ENCODE measurements at places on chromosomes 12 and 14.

DNA sequence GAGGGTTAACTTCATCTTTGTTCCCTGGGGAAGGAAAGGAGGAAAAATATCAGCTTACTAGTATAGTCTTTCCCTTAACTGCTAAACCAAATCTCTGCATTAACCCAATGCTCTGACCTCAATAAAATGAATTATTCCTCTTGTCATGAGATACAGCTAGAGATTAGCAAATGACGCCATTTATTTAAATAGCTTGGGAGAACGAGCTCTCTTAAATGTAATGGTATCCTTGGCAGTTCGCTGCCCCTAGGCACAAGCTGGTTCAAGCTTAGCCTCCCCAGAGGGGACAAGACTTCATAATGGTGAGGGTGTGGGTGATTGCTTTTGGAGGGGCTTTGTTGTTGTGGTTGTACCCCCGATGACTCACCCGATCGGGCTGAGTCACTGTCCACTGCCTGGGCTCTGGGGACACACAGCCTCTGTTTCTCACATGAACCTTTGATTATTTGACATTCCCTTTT, 19.6 kb downstream of the FNTB start:
- DNase-seq = no peak

DNA sequence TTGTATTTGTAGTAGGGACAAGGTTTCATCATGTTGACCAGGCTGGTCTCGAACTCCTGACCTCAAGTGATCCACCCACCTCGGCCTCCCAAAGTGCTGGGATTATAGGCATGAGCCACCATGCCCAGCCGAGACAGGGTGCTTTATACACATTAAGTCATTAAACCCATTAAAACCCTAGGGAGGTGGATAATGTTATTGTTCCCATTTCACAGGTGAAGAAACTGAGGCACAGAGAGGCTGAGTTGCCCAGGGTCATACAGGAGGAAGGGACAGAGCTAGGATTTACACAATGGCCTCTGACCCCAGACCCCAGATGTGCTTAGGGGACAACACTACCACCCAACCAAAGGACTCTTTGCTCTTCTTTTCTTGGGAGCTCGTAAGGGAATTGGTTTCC, 51.0 kb upstream of the RIN3 start:
- no peak for DNase-seq

DNA sequence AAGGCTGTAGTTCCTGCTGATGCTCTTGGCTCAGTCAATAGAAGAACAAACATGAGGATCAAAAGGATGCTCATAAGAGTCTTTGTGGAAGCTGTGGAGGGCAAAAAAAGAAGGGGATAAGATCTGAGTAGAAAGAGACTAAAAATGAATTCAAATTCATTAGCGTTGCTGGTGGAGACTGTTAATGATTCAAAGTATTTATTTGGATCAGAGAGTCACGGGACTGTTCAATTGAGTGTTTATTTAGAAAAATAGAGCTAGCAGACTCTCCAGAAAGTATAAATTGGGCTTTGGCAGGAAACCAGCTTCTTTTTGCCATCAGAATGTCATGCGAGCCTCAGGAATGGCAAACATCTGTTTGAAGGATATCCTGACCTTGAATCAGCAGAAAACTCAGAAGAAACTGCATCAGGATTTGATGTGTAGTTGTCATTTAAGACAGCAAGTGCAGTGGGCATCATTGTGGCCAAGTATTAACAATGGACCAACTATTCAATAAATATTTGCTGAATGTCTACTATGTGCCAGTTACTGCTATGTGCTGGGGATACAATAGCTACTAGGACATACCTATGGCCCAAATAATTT, 126.4 kb downstream of the TBC1D30 start:
- DNase-seq = no peak

GRCh38 chr12:51922762-51923505, 15.6 kb downstream of the ACVRL1 start:
- no peak for DNase-seq

- DNase-seq = peak; percentile 77
These were observed at the start of gene LRP1 for GRCh38 chr12:57127726-57128518. Gene LRP1 (plus strand): TSS chr12:57128483. CDS start chr12:57128965, 482 bp downstream.

DNA sequence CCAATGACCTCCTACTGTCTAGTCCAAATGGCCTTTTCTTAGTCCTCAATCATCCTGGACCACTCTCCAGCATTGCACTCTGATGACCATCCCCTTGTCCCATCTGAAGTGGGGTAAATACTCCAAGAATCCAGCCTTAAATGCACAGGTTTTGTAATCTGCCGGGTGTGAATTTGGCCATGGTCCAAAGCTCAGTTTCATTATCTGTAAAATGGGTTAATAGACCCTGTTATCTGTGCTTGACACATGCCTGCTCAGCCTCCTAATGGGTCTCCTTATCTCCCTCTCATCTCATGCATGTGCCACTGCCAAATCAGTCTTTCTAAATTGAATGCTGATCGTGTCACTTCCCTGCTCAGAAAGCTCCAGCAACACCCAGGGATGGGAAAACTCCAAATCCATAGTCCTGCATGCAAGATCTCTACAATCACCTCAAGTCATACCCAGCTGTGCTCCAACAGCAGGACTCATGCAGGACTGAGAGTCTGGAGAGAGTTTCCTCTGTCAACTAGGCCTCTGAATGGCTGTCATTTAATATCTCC, 22.3 kb downstream of the LGR5 start:
- DNase-seq = no peak

DNA sequence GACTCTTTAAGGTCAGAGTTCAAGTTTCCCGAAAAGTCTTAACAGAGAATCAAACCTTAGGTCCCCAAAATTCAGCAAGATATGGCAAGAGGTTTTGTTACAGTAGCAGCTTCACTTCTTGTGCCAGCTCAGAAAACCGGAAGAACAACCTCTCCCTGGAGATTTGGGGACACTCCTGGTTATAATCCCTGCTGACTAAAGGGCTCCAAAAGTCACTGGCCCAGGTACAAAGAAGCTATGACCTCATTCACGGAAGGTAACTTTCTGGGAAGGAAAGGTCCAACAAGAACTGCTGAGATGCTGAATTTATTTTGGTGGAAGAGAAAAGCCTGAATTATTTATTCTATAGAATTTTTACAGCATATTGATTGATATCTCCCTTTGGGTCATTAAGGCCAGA, 55.6 kb upstream of the DIO2 start:
- DNase-seq = no peak

GRCh38 chr14:104894331-104895206, 29.5 kb downstream of the CEP170B start:
- no peak for DNase-seq

DNA sequence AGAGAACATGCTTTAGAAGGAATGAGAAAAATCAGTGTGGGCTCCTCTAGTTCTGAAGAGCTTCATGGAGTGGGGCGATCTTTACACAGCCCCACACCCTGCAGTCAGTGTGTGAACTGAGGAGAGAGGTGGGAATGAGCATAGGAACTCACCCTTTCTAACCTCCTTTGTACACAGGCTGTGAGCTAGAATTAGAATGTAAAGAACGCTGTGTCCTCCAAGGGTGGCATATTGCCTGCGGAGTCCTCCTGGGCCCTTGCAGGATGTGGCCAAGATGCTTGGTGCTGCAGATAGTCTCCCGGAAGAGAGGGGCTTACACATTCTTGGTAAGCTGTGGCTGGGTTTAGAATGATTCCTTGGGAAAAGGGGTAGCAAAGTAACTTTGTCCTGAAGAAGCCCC, 43.9 kb downstream of the NINJ2 start:
- DNase-seq = no peak

- peak; percentile 74 for DNase-seq
These were observed 70.7 kb downstream of the RASSF9 start for GRCh38 chr12:85765453-85765869.

- DNase-seq = no peak
These were observed 93.4 kb downstream of the C12orf75 start for GRCh38 chr12:105423921-105424320.

- no peak for DNase-seq
These were observed 61.4 kb upstream of the CMKLR1 start for GRCh38 chr12:108400481-108400880.

- no peak for DNase-seq
These were observed 1255.4 kb downstream of the LRFN5 start for GRCh38 chr14:42862114-42862513.

DNA sequence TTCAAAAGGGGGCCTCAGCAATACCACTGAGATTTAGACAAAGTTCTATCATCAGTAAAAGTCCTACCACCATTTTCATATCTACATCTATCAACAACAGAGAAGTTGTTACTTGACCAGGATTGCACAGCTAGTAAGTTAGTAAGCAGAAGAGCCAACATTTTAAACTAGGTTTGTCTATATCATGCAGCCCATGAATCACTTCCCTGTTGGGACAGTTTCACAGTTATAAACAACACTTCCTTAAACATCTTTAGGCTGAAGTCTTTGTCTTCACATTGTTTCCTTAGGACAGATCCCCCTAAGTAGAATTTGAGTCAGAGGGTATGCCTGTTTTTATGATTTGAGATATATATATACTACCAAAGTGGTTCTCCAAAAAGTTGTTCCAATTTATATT, 68.5 kb downstream of the DAO start:
- no peak for DNase-seq

GRCh38 chr14:102461490-102462338, 47.9 kb downstream of the ANKRD9 start:
- no peak for DNase-seq

DNA sequence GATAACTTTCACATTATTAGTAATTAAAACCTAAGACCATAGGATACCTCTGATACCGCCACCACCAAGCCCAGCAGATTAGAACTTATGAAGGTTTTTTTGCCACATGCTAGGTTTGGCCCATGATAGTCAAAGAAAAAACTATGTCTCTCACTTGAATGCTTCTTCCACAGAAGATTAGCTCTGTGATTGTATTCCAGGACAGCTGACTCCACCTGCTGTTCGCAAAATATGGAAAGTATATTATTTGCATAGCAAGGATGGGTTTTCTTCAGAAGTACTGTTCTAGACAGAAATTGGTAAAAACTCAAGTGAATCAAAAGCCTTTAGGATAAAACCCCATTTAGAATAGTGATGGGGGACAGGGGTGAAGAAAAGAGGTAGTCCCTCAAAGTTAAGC, 42.2 kb downstream of the PPFIBP1 start:
- DNase-seq = no peak

- no peak for DNase-seq
These were observed 24.6 kb downstream of the GPR65 start for GRCh38 chr14:88029500-88029899.

- no peak for DNase-seq
These were observed 77.0 kb upstream of the BCL11B start for GRCh38 chr14:99348816-99349614.

- DNase-seq = peak; percentile 88
These were observed 2.2 kb downstream of the BAZ1A start for GRCh38 chr14:34872822-34873588.

DNA sequence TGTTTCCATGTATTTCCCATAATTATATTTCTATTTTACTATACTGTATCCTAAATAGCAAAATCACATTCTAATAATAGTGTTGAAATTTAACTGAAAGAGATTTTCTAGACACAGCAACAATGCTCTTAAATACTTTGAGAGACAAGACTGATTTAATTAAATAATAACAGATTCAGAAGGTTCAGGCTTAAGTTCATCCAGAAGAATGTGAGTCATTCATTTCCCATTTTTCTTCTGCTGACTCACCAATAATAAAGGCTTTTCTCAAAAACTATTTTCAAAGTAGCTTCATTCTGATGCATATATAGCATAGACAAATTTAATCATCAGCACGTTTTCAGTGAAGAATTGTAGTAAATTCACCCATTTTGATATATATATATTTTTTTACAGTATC, 481.4 kb downstream of the MDGA2 start:
- DNase-seq = no peak

GRCh38 chr12:116068371-116068770, 209.1 kb downstream of the MED13L start:
- DNase-seq = no peak

DNA sequence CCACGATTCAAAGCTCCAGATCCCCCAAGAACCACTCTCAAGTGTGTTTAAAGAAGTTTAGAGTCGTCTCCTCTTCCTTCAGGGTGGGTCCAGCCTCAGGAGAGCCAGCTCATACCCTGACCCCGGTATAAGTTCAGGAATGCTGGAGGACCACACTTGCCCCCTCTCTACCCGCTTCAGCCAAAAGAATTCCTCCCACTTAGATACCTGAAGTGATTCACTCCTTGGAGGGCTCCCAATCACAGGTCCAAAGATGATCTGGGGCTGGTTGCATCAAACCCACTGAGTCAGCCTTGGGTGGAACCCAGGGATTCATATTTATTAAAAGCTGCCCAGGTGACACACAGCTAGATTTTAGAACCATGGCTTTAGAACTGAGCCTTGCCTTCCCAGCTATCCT, 133.5 kb upstream of the PARP11 start:
- no peak for DNase-seq

- no peak for DNase-seq
These were observed 1.2 kb downstream of the KRT82 start for GRCh38 chr12:52404951-52405350.

- DNase-seq = no peak
These were observed 63.3 kb downstream of the GTF2A1 start for GRCh38 chr14:81157431-81157830.

DNA sequence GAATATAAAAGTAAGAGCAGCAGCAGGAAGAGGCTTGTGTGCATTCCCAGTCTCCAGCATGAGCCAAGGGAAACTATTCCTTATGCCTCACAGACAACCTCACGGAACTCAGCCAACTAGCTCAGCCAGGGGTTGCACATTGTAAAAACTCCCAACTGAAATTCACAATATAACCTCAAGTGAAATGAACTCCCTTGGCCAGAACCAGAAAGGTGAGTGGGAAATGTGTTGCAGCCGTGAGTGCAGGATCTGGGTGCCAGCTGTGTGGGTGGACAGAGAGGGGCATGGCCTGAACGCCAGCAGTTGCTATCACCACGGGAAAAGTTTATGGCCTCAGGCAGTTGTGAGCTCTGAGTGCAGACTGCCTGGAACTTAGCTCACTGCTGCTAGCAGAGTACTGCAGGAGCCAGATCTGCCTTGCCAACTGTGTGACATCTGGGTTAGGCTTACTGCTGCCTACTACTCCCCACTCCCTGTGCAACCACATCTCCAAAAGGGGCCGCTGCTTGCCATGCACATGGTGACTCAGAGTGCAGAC, 2.3 kb upstream of the CLEC1A start:
- no peak for DNase-seq

- DNase-seq = no peak
These were observed 49.8 kb downstream of the EID3 start for GRCh38 chr12:104353012-104353981.

DNA sequence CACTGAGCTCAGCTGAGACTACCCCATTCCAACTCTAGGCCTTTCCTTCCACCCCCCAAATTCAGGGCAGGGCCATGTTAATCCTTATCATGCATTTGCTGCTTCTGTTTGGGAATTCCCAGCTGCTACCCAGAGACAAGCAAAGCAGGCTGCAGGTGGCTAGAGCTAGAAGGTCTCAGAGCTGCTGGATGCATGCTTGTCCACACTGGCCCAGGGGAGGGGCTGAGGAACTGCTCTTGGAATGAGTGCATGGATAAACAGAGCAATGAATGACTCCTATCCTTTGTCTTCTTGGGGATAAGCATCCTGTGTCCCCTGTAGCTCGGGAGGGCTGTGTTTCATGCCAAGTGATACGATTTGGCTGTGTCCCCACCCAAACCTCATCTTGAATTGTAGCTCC, 136.8 kb upstream of the NOS1 start:
- peak; percentile 32 for DNase-seq

Measured in NCI-H510A treated with DMSO at 0.1 percent for 48 hours (cell line).